ENCODE measurements at places on chromosomes 12 and 14. TPM values are rescaled to one million over a fixed set of nuclear protein-coding genes. Genes with fewer than 3 reads are reported as not detected.

GRCh38 chr14:20419419-20419818, 6.1 kb upstream of the TEP1 start:
- DNase-seq = no peak

DNA sequence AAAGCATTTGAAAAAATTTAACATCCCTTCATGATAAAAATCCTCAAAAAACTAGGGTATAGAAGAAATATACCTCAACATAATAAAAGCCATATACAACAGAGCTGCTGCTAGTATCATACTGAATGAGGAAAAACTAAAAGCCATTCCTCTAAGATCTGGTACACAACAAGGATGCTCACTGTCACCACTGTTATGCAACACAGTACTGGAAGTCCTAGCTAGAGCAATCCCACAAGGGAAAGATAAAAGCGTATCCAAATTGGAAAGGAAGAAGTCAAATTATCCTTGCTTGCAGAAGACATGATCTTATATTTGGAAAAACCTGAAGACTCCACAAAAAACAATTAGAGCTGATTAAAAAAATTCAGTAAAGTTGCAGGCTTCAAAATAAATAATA, 114.9 kb downstream of the HELB start:
- no peak for DNase-seq

GRCh38 chr12:14424545-14424944, 59.1 kb downstream of the ATF7IP start:
- DNase-seq = no peak

NGB gene
- not detected for polyA plus RNA-seq

TAS2R10 gene
- polyA plus RNA-seq = 1.00 TPM
